ENCODE measurements at places on chromosomes 7 and 10.

DNA sequence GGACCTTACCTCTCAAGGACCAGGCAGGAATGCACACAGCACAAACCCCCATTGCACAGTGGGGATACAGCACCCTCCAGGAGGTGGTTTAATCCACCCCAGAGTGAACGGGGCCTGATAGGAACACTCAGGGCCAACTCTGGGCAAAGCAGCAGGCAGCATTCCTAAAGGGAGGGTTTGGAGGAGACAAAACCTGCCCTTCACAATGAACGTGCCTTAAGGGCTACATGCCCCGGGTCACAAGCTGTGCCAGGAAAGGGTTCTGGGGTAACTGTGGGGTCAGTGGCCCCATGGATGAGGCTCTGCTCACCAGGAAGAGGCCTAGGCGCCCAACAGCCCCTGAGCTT, 1.1 kb downstream of the GPRIN2 start:
- no peak for DNase-seq

DNA sequence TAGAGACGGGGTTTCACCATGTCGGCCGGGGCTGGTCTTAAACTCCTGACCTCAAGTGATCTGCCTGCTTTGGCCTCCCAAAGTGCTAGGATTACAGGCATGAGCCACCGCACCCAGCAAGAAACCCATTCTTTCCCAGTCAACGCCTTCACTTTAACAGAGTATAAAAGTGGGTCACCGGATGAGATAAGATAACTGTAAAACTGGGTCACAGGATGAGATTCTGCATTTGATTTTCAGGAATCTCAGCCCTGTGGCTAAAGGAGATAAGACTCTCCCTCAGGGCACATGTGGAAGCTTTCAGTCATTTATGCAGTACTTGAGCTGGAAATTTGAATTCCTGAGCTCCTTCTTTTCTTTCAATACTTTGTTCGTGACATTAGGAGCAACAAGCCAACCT, 70.8 kb downstream of the LRRC17 start:
- DNase-seq, result no peak

GRCh38 chr10:98380493-98381339, 34.3 kb downstream of the PYROXD2 start:
- DNase-seq, result no peak

- no peak for DNase-seq
These were observed 10.3 kb downstream of the TMEM140 start for GRCh38 chr7:135158141-135158655.

Data from GM13977 (cell line).